GM06990 (cell line): ENCODE measurements at places on chromosomes 6 and 20.

- no peak for DNase-seq
Measured at GRCh38 chr6:152004896-152005295, 197.4 kb downstream of the ESR1 start.

DNA sequence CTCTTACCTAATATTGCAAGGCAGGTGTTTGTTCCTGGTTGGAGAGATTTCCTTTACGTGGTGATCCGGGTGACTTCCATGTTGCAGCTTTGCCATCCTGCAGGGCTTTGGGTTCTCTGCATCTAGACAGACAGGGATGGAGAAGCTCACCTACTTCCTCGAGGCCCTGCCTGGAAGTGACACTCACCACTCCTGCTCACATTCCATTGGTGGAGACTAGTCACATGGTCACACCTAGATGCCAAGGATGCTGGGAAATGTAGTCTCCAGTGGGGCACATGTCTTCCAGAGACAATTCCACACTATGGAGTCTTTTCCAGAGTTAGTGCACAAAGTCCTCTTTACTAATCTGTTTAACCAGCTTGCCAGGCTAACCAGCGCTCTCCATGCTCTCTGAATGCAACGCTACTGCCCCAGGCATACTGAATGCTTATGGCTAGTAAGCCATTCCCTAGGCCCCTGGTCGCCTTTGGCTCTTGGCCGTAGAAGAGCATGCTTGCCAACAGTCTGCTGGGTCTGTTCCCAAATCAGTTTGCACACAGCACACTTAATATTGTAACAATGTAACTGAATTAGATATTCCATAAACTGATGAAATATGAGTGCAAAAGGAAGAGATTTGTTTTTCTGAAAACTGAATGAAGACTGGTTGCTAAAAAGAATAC lies 6.7 kb upstream of the KCNK15 start:
- no peak for DNase-seq

- no peak for DNase-seq
Measured at GRCh38 chr6:63730311-63730710, 94.7 kb downstream of the PHF3 start.

DNA sequence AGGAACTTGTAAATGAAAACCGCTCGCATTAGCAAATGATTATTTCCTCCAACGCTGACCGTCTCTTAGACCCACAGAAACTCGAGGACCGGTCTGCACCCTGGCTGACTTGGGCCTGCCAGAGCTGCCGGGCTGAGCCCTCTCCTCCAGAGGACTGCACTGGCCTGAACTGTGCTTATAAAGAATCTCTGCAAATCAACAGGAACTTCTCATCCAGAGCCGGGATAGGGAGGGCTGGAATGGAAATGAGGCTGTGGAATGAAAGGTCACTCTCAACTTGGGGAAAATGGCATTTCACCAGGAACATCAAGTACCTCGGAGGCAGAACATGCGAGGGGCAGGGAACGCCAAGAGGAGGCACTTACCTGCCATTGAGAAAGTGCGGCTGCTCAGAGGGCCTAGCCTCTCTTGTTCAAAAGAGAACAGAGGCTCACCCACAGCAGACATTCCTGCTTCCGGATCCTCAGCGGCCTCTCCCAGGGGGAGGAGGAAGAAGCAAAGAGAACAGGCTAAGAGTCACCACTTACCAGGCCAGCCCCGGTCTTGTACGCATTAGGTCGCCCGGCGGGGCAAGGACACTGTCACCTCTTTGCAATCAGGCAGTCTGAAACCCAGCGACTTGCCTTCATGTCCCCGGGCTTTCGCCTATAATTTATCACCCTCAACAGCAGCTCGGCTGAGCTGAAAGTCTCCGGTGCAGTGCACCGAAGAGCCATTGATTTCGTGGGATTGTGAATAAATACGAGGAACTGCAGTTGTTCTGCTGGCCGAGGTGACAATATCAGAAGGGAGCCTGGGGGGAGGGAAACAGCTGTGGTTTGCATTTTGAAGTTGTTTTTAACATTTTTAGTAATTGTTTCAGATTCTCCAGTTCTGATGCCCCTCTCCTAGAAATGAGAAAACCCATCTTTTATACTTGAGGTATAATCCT lies 37.6 kb downstream of the ZMYND8 start:
- no peak for DNase-seq

GRCh38 chr6:146884728-146885127 lies 286.0 kb downstream of the ADGB start:
- no peak for DNase-seq

DNA sequence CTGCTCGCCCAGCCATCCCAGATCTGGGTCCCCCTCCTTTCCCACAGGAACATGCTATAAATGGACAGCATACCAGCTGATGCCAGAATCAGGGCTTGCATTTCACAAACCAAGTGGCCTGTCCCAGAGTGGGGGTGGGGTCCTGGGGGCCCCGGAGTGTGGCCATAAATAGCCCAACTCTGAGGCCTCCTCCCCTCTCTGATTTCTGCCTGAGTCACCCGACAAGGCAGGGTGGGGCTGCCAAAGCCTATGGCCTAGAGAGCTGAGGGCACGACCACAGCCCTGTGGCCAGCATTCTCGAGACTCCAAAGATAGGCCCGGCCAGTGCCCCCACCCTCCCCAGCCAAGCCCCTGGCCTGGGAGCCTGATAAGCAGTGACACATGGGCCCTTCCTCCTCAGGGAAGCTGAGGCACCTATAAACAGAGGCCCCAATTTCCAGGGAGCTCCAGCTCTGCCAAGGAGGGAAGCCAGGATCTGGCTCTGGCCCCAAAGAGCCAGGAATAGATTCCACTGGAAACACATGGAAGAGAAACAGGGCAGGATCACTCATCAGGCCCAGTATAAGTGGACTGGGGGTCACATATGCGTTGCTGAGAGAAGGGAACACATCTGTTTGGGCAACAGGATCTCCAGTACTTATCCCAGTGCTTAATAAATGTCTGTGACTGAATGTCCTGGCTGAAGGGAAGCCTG lies 20.3 kb downstream of the SNTA1 start:
- DNase-seq: no peak

- no peak for DNase-seq
Measured at GRCh38 chr6:103769431-103769830, 1090.3 kb downstream of the HACE1 start.

DNA sequence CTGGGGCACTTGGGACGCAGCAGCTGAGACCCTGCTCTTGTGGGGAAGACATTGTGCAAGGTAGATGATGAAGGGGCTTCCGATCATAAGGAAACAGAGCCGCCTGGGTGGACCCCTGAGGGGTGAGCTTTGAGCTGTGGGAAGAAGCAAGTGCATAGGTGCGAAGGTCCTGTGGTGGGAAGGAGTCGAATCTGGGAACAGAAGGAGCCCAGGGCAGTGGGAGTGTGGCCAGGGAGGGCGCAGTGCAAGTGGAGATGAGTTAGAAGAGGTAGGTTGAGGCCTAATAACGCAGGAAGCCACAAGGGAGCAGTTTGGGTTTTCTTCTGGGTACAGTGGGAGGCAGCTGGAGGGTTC lies 10.3 kb downstream of the RBM38 start:
- no peak for DNase-seq
